Lung (tissue), 17 donors: ENCODE measurements at places on chromosomes 16 and 17. TPM values are rescaled to one million over a fixed set of nuclear protein-coding genes. Genes with fewer than 3 reads are reported as not detected.

GRCh38 chr17:41844971-41845370, 7.3 kb downstream of the KLHL10 start:
- H3K27me3 ChIP-seq, result no peaks in the 10 kb centered on the region
- no peaks in the 10 kb centered on the region for H3K4me1 ChIP-seq
- no peak for DNase-seq
- no peak overlapping the region for H3K4me3 ChIP-seq

The ALOXE3 gene
- 0.68 TPM for polyA plus RNA-seq

The HOXB1 gene
- polyA plus RNA-seq, result not detected

The CSH1 gene
- polyA plus RNA-seq, result not detected

DNA sequence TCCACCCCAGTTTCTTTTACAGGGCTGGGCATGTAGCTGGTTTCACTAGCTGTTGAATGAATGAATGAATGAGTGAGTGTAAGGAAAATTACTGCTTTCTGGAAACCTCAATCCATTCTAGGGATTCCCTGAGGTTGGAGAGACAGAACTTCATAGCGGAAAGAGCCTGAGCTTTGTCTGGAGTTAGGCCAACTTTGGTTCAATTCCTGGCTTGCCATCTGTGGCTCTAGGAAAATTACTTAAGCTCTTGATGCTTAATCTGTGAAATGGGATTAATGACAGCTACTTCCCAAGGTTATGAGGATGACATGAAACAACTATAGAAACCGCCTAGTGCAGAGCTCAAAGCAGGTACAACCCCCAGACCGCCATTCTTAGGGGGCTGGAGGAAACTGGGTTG, 76.3 kb upstream of the AXIN2 start:
- H3K27ac ChIP-seq, result peak overlapping the region; percentile 33
- H3K4me3 ChIP-seq, result no peak overlapping the region
- no peaks in the 10 kb centered on the region for H3K36me3 ChIP-seq
- no peaks in the 10 kb centered on the region for H3K27me3 ChIP-seq
- DNase-seq, result no peak

DNA sequence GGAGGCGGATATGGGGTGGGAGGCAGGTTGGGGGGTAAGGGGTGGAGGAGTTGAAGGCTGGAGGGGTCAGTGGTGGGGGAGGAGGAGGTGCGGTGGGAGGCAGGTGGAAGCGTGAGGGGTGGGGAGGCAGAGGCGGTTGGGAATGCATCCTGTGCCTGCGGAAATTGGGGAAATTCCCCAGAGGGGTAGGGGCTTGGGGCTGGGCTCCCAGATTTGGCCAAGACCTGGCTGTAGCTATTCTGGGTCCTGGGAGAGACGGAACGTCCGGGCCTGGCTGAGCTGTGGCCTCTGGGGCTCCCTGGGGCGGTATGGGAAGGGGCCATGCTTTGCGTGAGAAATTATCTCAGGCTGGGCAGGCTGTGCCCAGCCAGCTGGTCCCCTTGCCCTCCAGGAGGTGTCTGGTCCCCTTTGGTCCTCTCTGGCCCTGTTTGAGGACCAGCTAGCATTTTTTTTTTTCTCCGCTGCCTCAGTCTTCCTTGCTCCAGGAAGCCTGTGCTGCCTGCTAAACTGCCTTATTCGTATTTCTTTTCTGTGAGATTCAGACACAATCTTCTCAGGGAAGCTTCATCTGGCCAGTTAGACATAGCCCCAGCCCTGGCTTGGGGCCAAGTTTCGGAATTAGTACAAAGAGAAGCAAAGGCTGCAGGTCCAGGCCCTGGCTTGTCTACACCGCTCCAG, 7.3 kb upstream of the TRPV2 start:
- DNase-seq, result peak; percentile 77
- no peaks in the 10 kb centered on the region for H3K4me1 ChIP-seq
- no peaks in the 10 kb centered on the region for H3K27me3 ChIP-seq
- H3K4me3 ChIP-seq, result no peak overlapping the region
- no peaks in the 10 kb centered on the region for H3K36me3 ChIP-seq

DNA sequence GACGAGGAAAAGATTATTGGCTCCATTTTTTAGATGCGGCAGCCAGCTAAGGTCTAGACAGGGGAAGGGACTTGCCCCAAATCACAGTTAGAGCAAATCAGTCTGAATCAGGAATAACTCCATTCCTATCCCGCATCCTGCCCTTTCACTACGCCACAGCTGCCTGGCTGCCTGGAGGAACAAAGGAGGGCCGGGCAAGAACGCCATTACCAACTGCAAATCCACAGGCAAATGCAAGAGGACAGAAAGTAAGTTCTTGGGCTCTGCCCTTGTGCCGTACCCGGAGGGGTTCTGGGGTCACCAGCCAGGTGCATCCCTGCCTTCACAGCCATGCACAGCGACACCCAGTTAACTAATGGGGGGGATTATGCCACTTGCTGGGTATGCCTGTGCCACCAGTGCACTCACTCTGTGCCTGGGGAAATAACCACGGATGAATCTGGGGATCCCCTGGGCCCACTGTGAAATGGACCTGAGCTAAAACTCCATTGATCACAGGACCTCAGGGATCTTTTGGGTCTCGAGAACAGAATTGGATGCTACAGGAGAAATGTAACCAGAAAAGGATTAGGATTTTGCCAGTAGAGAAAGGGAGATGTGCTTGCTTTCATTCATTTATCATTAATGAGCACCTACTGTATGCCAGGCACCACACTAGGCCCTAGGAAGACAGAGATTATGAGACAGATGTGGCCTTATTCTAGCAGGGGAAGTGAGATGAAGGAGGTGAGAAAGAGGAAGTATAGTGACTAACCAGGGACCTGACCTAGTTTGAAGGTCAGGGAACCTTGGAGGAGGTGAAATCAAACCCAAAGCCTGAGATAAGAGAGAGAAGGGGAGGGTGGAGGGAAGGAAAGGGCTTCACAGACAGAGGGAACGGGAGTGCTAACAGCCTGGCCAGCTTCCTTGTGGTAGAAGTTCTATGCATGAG, 17.7 kb downstream of the BCL7C start:
- DNase-seq, result peak; percentile 29
- H3K4me1 ChIP-seq, result no peaks in the 10 kb centered on the region
- H3K36me3 ChIP-seq, result peaks cover 2% of the 10 kb centered on the region
- peak overlapping the region; percentile 98 for H3K27ac ChIP-seq
- no peaks in the 10 kb centered on the region for H3K27me3 ChIP-seq

GRCh38 chr16:84446084-84446483, 58.4 kb downstream of the MEAK7 start:
- H3K4me3 ChIP-seq, result no peak overlapping the region
- peaks cover 7% of the 10 kb centered on the region for H3K27me3 ChIP-seq
- H3K27ac ChIP-seq, result no peak overlapping the region
- H3K36me3 ChIP-seq, result no peaks in the 10 kb centered on the region

DNA sequence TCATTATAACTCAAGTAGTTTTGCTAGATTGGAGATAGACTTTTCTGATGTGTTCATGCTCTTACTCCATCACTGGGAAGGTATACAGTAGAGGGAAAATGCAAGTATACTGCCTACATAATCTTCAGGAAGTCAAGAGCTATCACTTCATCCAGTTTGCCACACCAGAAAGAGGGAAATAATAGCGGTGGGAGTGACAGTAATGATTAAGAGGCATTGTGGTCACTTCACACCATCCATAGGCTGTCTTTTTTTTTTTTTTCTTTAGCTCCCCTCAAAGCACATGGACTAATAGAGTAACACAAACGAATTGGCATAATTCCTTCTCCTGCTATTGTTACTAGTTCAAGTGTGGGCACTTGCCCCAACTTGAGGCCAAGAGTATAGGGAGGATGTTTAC, 28.4 kb upstream of the HLF start:
- H3K36me3 ChIP-seq, result no peaks in the 10 kb centered on the region
- peak; percentile 10 for DNase-seq
- no peak overlapping the region for H3K4me3 ChIP-seq
- no peaks in the 10 kb centered on the region for H3K4me1 ChIP-seq
- H3K27ac ChIP-seq, result no peak overlapping the region
- peaks cover 3% of the 10 kb centered on the region for H3K27me3 ChIP-seq

DNA sequence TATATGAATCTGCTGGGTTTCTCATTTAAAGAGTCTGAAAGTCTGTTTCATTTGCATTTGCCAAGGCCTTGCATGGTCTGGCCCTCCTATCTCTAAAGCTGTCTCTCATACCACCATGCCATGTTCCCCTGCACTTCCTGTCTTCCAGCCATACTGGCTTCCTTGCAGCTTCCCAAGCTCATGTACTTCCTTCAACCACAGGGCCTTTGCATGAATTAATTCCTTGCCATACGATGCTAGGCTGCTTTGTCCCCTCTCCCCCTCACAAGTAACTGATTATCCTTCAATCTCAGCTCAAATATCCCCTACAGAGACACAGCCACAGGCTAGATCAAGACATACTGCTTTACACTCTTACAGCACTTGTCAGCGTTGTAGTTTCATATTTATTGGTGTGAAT, 5.8 kb downstream of the CRYM start:
- H3K27ac ChIP-seq, result no peak overlapping the region
- no peaks in the 10 kb centered on the region for H3K4me1 ChIP-seq
- no peak for DNase-seq
- no peak overlapping the region for H3K4me3 ChIP-seq
- no peaks in the 10 kb centered on the region for H3K36me3 ChIP-seq
- peaks cover 10% of the 10 kb centered on the region for H3K27me3 ChIP-seq

DNA sequence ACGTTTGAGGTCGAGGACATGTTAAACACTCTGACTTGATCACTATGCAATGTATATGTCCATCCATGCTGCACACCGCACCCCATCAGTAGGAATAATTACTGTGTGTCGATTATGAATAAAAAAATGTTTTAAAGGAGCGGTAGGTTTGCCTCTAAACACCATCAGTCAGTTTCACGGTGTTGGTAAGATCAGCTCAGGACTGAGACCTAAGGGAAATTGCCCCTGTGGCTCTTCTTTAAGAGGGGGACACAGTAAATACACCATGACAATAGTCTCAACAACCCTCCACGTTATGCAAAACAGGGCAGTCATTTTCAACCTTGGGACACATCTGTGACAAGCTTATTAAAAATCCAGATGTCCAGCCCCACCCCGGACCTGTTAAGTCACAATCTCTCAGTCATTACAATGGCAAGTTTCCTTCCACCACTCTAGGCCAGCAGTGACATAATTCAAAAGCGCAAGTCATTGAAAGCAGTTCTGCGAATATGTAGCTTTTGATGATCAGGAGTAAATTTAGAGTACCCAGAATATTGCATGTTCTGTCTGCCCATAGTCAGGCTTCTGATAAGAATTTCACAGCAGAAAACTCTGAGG, 1.2 kb downstream of the ATMIN start:
- no peaks in the 10 kb centered on the region for H3K27me3 ChIP-seq
- peak; percentile 13 for DNase-seq
- H3K27ac ChIP-seq, result peak overlapping the region; percentile 94
- H3K4me1 ChIP-seq, result peaks cover 8% of the 10 kb centered on the region

DNA sequence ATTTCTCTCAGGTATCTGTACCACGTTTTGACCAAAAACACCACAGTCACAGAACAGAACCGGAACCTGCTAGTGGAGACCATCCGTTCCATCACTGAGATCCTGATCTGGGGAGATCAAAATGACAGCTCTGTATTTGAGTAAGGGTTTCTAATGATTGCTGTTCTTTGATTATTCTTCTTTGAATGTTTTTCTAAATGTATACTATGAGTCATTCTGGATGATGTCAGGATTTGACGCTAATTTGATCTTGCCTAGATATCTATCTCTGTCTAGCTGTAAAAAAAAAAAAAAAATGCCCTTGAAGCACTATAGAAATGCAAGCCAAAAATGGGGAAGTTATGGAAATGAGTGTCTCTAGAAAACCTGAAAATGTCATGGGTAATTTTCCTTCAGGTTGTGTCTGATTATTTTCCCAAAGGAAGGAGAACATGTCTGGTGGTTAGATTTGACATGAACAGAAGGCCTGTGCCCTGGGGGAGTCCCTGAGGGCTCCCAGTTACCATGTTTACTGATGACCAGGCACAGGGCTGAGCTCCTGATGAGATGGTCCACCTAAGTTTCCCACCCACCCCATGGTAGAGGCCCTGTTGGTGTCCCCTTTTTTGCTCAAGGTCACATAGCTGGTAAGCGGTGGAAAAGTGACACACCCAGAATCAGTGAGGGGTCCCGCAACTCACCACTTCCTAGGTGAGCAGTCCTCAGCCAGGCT, 13.6 kb downstream of the CLEC16A start:
- H3K4me3 ChIP-seq, result no peak overlapping the region
- H3K27me3 ChIP-seq, result no peaks in the 10 kb centered on the region
- H3K27ac ChIP-seq, result no peak overlapping the region
- peaks cover 11% of the 10 kb centered on the region for H3K36me3 ChIP-seq
